ENCODE measurements at places on chromosomes 6 and 20. TPM values are rescaled to one million over a fixed set of nuclear protein-coding genes. Genes with fewer than 3 reads are reported as not detected.

DNA sequence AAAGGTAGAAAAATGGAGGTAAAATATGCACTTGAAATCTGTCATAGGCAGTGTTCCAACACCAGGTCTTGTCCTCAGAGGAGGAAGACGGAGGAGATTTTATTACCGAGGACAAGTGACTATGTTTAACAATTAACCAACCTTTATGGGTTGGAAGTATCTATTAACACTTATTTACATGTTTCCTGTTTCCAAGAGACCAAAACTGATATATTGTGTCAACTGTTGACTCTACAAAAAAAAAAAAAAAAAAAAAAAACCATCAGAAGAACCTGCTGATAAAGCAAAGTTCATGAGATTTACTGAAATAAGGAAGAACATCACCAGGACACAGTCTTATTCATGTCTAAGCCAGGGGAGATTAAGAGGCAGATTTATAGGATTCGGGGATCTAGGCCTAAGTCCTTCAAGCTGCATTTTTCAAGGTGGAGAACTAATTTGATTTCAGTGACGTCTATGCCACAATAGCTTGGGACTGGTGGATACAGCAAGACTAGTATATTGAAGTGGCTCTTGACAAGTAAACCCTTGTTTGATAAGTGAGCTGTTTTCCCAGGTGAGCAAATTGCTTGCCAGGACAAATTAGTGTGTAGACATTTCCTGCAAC is 126.6 kb upstream of the NAA20 start:
- no peak for DNase-seq

- DNase-seq: no peak
Observed at GRCh38 chr6:95856876-95857364, 158.9 kb upstream of the FUT9 start.

DNA sequence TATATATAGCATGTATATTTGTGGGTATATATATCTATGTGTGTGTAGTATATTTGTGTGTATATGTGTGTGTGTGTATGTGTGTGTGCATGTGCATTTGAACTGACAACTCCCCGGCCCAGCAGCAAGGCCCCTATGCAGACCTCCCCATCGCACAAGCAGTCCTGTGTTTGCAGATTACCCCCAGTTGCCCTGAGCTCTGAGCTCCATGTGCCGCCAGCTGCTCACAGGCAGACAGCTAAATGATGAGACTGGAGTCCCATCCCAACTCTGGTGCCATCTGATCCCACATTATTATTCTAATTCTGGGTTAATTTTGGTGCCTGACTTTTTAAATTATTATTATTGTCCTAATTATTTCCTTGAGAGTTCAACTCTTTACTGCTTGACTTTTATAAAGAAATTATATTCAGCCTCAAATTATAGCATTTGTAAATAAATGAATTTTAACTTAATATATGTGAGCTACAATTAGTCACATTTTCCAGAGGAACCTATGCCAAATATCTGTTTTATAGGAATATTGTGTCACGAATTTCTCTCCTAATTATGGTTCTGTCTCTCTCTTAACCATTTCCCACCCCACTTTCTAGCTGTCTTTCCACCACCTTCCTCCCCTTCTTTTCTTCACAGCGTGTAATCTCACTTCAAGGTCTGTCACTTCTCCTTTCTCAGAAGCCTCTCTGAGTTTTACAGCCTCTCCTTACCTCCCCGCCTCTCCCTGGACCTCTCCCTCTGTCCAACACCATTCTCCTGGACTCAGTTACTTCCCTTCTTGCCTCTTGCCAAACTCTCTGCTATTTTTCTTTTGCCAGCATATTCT is 90.6 kb upstream of the SYNDIG1 start:
- peak; percentile 43 for DNase-seq

DNA sequence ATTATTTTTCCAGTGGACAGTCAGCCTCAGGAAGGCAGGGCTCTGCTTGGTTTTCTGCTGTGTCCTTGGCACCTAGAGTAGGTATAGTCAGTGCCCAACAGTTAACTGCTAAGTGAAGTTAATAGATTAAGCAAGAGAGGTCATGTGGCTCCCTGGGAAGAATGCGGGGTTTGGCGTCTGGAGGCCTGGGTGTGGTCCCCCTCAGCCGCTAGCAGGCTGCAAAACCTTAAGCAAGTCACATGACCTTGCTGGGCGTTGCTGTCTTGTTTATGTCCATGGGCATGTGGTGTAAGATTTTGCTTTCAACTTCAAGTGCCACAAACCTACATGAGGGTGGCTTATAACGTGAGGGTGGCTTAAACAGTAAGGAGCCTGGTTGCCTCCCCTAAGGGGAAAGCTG is 75.5 kb upstream of the SCP2D1 start:
- DNase-seq: no peak

DNA sequence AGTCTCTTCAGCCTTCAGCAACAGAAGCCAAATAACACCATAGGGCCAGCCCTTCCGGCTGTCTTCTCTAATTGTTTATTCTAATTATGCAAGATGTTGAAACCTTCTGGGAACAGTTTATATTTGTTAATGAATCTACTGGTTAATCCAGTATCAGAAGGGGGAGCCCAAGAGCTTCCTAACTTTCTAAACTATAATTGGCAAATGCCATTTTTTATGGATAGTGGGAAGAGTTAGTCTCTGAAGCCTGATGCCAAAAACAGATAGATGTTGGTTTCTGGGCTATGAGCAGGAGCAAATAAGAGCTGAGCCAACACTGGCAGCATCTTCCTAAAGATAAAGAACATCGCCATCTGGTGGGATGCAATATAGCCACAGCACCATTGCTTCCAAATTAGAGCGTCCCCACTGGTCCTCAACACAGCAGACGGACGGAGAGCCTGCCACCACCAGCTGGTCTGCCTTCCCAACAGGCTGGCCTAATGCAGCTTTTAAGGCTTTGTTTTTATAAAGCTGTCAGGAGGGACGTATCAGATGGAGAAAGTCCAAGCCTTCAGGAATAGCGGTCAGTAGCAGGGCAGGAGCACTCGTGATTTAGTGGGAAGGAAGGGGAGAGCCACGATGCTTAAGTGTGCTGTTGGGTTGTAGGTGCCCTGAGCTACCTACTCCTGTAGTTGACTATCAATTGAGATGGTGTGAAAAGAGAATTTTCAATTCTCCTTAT is 118.8 kb downstream of the RALGAPA2 start:
- DNase-seq: peak; percentile 13

The IPCEF1 gene
- 0.79 TPM for polyA plus RNA-seq

The RAET1L gene
- polyA plus RNA-seq: not detected

The ADGRF5 gene
- polyA plus RNA-seq: 26.4 TPM

The TBXT gene
- not detected for polyA plus RNA-seq

Data from muscle of back (tissue), 13 donors.